ENCODE measurements at places on chromosomes 7 and 10.

- DNase-seq = no peak
Observed at GRCh38 chr10:4813023-4813422, 13.0 kb upstream of the AKR1E2 start.

DNA sequence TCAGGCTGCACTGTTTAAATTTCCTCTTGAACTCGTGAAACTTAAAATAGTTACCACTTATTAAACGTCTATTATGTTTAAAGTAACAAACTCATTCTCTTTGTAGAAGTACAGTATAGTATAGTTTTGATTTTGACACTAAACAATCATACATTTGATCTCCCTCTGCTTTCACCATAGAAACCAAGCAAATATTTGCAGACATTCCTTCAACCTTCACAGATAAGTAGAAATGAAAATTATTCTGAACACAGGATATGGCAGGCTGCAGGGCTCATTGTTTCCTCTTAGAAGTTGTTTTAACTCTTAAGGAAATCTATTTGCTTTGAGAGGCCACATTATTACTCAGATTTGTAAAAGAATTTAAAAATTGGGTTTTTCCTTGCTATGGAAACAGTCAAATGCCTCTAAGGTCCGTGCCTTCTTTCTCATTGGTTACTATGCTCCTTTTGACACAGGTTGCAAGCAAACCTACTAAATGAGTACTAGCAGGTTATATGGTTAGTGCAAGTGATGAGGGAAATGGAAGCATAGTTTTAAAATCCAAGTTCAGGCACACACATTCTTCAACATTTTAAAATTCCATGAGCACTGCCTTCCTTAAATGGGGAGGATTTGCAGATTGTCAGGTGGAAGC, 92.8 kb upstream of the FAM133B start:
- no peak for DNase-seq

- no peak for DNase-seq
Observed at GRCh38 chr7:125695626-125696025, 766.0 kb upstream of the POT1 start.

DNA sequence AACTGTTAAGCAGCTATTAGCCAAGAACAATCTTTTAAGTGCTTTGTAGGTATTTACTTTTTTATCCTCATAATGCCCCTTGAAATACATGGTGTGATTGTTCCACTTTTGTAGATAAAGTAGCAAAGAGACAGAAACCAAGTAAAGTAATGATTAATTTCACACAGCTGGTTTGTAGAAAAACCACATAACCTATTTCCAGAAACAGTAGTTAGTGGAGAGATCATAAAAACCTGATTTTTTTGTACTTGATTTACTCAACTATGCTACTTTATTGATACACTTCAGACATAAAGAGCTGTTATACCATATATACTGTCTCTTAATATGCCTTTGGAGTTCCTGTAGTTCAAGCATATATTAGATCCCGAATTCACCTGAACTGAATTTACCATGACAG, 118.4 kb downstream of the SEMA3A start:
- DNase-seq = no peak

- no peak for DNase-seq
Observed at GRCh38 chr10:125076121-125076825, 84.1 kb downstream of the CTBP2 start.

DNA sequence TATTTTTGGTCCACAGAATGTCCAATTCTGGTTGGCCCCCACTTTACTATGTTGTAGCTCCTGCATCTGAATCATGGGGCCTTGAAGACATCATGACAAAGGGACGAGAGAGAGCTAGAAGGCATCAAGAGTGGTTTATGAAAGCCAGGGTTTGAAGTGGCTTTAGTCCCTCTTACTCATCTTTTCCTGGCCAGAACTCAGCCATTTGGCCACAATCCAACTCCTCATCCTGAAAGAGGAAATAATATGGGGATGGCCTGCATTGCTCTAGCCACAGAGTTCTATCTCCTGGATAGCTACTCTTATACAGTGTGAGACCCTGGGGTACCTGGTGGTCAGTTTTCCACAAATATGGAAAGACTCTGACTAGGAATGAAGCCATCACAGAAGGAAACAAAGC, 418.9 kb downstream of the XPNPEP1 start:
- no peak for DNase-seq

DNA sequence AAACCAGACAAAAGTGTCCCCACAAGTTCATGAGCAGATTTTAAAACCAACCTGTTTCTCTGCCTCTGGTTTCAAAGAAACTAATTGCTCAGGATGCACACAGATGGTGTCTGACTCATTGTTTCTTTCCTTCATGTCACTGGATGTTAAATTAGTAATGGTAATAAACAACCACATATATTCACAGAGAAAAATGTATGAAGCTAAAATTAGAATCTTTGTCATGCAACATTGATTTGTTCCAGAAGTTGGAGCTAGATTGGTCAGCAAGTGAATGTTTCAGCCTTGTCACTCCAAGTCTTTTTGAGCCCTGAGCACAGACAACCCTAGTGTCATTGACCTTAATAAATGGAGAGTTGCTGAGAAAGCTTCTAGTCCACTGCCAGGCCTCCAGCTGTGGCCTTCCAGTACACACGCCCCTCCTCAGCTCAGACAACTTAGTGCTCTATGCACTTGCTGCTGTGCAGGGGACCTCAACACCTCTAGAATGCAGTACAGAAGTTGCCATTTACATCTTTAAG, 175.9 kb downstream of the CCDC71L start:
- DNase-seq = no peak

GRCh38 chr10:101772895-101773761, 2.8 kb downstream of the FGF8 start:
- DNase-seq = no peak

GRCh38 chr7:143436325-143436946, 6.8 kb upstream of the TAS2R60 start:
- DNase-seq = no peak

DNA sequence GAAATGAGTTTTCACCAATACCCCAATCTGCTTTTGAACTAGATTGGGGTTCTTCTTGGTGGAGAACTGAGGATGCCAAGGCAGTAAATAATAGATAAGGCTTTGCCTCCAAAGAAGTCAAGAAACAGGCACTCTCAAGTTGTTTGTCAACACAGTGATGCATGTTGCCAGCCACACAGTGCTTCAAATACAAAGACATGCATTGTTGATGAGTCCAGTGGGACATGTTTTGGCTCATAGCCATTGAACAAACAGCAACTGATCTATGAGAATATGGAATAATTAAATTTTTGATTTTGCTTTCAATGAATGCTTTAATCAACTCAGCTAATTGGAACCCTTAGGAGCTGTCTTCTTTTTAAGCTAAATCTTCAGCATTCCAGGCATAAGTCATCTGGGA, 346.4 kb downstream of the THSD7A start:
- DNase-seq = no peak

DNA sequence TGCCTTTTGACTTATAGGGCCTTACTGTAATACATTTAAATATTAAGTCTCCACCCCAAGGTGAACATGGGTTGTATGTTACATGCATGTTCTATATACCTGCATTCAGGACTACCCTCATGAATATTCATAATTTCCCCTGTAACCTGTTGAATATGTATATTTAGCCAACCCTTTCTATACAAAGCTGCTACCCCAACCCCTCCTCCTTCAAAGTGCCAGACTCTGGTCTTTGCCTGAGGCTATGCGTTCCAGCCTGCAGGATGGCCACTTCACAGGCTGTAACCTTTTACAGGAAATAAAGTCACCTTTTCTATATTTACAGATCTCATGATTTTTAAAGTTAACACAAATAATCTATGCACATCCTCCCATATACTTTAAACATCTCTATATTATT, 10.1 kb upstream of the UNC5B start:
- DNase-seq = no peak

DNA sequence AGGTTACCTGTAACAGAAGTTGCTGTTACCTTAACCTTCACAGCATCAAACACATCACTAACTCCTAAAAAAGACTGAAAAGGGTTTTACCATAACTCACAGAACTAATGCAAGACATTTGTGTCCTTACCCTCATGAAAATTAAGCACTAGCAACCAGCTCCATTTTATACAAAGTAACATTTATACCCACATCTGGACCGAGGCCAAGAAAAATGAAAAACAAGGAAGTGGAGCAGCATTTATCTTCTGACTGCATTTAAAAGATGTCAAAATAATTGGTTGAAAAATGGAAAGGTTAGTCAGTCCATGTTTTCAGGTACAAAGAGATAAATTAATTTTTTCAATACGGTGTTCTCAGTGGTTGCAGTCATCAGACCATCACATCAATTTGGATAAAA, 3.1 kb upstream of the RBP4 start:
- DNase-seq = no peak

- no peak for DNase-seq
Observed at GRCh38 chr10:119768455-119769094, 42.7 kb downstream of the INPP5F start.

DNA sequence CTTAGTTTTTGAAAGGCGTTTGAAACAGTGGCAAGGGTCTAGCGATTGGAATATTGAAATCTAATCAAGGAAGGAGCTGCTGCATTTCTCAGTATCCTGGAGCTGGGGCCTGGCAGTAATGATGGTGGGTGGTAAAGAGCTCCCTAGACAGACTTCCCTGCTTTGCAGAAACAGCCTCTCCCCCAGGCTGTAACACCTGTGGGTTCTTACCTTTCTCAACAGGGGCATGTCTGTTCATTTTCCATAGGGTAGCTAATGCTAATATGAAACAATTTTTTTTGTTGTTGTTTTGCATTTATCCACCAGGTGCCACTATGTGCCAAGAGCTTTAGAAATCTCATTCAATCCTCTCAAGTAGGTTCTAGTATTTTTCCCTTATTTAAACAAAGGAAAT, 345.5 kb downstream of the REEP3 start:
- no peak for DNase-seq

GRCh38 chr10:78868048-78868447, 200.7 kb upstream of the ZMIZ1 start:
- no peak for DNase-seq

DNA sequence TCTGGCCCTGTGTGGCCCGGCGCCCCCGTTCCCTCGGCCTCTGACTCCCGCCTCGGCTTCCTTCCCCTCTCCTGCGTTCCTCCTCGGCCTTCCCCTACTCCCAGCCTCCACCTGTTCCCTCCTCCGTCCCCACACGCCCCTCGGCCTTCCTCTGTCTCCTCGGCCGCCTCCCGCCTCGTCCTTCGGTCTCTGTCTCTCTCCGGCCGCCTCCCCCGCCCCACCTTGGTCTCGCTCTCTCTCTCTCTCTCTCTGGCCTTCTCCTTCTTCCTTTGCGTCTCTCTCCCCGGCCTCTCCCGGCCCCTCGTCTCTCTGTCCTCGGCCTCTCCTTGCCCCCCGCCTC, 588 bp downstream of the GET4 start:
- no peak for DNase-seq

GRCh38 chr10:126712681-126713080, 42.2 kb upstream of the C10orf90 start:
- no peak for DNase-seq

DNA sequence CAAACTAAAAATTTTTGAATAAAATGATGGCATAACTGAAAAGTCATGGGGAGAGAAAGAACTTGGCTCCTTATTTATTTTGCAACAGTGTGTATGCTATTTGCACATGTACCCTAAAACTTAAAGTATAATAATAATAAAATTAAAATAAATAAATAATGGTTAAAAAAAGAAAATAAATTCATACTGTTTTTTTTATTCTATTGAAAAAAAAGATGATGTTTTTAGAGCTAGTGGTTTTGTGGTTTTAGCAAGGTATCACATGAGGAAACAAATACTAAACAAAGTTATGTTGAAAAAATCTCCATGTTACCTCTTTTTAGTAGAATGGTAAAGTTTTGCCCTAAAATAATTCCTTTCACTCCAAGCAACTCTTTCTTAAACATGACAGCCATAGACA, 26.2 kb downstream of the TMEM168 start:
- no peak for DNase-seq

DNA sequence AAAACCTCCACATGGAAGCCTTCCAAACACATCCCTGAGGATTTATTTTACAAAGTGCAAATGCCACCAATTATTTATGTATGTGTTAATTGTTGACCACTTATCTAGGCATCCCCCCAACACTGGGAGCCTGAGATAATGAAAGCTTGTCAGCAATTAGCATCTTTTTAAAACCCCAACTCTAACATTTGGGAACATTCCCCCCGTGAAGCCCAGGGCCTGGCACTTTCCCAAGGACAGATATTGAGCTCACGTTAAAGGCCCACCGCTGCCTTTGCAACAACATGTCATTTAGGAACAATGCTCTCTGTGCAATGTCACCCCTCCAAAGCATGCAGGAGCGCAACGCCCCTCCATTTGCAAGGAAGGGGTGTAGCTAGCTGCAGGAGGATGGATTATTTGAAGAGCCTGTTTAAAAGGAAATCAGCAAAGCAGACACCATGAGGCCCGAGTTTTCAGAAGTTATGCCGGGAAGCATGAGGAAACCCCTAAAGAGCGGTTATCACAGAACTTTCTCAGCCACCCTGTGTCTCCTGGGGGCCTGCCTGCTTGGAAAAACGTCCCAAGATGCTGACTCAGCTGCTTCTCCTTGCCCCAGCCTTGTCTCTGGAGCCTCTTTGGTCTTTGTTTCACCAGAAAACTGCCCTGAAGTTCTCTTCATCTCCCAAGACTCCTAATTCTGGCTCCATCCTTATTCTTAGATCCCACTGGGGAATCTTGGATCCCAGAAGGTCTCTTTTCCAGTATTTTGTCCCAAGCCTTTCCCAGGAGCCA, 444.1 kb downstream of the GRID1 start:
- no peak for DNase-seq

DNA sequence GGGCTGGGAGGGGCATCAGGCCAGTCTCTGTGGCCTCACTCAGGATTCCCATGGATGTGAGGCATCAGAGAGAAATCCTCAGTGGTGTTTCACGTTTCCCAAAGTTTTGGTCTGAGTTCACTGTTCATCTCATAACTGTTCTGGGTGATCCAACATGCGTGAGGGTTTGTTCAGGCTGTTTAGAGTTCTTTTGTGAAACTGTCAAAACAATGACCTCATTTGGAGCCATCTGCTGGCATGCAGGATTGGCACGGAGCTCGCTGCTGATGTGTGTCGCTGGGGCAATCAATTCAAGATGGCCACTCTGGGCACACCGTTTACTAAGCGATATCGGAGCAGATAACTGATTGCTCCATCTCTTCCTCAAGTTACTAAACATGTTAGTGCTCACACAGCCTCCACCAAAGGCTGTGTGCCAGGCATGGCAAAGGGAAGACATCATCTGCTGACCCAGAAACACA, 365.6 kb downstream of the WDR11 start:
- DNase-seq = no peak

DNA sequence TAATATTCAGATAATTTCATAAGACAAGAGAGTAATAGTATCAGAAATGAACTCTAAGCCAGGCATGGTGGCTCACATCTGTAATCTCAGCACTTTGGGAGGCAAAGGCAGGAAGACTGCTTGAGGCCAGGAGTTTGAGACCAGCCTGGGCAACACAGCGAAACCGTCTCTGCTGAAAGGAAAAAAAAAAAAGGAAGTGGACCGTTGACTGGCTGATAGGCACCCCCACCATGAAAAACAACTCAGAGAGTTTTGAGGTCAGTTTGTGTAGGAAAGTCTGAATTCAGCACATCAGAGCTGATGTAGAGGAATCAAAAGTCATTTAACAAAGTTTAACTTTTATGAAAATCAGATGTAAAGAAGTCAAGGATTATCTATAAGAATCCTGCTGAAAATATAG, 63.2 kb upstream of the AMPH start:
- DNase-seq = no peak

All from activated T-helper 1 cell treated with Interleukin-2 at 50 U/mL for 16 hours (primary cell).